Kidney epithelial cell (primary cell): ENCODE measurements at places on chromosomes 6 and 20.

DNA sequence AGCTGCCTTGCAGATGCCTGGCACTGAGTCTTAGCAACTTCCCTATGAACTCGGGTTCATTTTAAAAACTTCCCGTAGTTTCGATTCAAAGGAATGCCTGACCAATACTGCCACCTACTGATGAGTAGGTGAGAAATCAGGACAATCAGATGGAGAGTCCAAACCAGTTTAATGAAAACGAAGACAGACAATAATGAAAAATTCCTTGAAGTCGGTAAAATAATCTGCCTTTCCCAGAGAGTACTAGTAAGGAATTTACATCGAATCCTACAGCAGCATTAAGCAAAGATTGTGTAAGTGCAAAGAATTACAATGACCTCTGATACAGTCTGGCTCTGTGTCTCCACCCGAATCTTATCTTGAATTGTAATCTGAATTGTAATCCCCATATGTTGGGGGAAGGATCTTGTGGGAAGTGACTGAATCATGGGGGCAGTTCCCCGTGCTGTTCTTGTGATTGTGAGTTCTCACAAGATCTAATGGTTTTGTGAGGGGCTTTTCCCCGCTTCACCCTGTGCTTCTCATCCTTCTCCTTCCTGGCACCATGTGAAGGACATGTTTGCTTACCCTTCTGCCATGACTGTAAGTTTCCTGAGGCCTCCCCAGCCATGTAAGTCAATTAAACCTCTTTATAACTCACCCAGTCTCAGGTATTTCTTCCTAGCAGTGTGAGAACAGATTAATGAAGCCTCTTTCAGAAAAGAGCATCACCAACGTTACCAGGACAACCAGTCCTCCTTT lies 134.4 kb downstream of the ARHGAP18 start:
- DNase-seq = peak; percentile 35

GRCh38 chr6:150233843-150234269 lies 91.0 kb downstream of the PPP1R14C start:
- no peak for DNase-seq

GRCh38 chr6:144654506-144654905 lies 369.4 kb downstream of the UTRN start:
- no peak for DNase-seq

DNA sequence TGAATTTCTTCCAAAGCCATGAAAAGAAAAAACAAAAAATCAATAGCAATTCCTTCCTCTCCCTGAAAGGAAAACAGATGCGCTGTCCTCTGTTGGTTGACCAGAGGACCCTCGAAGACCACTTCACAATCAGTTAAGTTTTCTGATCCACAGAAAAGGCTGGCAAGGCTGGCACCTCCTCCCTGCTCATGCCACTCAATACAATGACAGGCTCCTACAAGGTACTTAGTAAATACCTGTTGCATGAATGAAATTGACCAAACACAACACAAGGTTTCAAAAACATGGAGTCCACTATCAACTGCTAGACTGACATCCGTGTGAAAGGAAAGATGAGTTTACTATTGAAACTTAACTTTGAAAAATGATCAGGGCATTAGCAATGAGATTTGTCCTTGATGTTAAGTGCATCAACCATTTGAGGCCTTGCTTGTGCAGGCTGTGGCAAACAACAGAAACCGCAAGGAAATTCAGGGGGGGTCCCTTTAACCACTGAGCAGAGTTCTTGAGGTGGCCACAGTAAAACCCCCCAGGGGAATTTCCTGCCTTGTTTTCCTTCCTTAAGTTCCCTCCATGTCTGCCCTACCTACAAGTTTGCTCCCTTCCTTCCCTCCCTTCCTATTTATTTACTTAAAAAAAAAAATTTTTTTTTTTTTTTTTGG lies 27.9 kb upstream of the RTF2 start:
- no peak for DNase-seq

DNA sequence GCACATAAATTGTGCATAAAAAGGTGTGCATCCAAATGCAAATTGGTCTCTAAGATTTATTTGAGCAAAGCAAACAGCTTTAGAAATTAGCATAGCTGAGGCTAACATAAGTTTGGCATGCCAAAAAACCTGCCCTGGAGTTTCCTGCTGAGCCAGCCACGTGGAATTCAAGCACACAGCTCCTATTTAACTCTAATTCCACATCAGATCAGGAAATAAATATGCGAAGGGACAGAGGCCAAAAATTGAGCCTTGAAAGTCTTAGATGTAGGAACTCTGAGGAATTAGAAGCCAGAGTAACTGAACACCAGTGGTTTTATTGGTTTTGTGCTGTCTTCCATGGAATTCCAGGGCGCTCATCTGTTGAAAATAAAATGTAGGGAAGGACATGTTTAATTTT lies 19.6 kb downstream of the SOBP start:
- no peak for DNase-seq

GRCh38 chr20:48821261-48821920 lies 6.4 kb downstream of the PREX1 start:
- no peak for DNase-seq

GRCh38 chr6:79028641-79029314 lies 49.3 kb downstream of the PHIP start:
- no peak for DNase-seq

DNA sequence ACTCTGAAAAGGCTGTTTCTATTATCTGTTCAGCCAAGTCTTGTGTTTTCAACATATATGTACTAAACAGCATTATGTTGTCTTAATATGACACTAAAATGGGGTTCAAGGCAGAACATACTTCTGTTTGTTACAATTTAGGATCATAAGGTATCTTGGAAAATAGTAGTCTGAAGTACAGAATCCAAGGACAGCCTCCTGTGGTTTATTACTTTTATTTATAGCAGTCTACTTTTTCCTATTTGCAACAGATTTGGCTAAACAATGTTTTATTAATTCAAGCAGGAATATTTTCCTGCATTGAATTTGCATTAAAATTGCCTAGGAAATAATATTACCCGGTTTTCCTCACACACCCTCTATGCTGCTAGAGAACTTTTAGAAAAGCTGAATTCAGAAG lies 67.7 kb downstream of the PLEKHG1 start:
- DNase-seq = no peak
